Activated CD4-positive, alpha-beta T cell treated with anti-CD3 and anti-CD28 coated beads, Interleukin-2, amount 50 U/mL, for 4 hours (primary cell): ENCODE measurements at places on chromosomes 6 and 20.
A peak's percentile ranks its signal among the peaks of the same experiment; 100 is the strongest.

DNA sequence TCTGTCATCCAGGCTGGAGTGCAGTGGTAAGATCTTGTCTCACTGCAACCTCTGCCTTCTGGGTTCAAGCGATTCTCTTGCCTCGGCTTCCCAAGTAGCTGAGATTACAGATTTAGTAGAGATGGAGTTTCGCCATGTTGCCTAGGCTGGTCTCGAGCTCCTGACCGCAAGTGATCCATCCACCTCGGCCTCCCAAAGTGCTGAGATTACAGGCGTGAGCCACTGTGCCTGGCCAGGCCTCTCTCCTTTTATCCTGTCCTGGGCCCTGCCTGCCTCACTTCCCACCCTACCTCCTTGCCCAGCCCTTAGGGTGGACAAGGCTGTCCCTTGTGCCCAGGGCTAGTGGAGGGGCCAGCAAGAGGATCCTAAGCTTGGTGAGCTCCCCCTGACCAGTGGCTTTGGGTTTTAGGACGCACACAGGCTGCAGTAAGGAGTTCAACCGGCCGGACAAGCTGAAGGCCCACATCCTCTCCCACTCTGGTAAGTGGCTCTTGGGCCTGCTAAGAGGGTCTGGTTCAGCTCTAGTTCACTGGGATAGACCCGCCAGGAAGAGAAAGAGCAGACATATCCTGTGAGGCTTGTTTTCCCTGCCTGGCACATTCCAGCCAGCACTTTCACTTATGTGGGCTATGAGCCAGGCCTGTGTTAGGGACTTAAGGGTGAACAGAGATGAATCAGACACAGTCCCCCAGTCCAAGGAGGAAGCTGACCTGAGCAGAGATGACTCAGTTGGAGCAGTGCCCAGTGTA, 21.9 kb upstream of the CHMP4B start:
- no peak for DNase-seq

DNA sequence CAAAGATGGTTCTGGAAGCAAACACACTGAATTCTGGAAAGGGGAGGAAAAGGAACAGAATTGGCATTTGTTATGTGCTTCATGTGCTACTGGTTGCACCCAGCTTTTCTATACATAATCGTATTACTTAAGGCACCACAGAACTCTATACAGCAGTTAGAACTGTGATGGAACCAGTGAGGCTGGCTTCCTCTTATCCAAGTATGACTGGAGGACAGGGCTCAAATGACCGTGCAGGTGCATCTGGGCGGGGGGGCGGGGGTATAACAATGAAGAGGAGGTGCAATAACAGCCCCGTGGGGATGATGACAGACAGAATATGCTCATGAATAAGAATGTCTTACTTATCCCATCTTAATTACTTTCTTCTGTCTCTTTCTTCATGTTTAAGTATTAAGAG, 144.2 kb downstream of the BTBD9 start:
- no peak for DNase-seq

DNA sequence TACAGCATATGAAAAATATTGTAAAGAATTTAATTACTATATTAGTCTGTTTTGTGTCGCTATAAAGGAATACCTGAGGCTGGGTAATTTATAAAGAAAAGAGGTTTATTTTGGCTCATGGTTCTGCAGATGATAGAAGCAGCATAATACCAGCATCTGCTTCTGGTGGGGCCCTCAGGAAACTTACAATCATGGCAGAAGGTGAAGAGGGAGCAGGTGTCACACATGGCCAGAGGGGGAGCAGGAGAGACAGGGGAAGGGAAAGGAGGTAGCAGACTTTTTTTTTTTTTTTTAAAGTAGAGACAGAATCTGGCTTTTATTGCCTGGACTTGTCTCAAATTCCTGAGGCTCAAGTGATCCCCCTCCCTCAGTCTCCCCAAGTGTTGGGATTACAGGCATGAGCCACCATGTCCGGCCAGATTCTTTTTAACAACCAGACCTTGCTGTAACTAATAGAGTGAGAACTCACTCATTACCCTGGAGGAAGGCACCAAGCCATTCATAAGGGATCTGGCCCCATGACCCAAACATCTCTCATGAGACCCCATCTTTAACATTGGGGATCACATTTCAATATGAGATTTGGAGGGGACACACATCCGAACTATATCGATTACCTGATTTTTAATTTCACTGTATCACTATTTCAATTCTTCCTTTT, 64.6 kb downstream of the MAN1A1 start:
- DNase-seq: no peak

- DNase-seq: no peak
These were observed 553.8 kb upstream of the PTCHD4 start for GRCh38 chr6:48664826-48665225.

GRCh38 chr6:44614396-44614795, 226.9 kb downstream of the CDC5L start:
- no peak for DNase-seq

DNA sequence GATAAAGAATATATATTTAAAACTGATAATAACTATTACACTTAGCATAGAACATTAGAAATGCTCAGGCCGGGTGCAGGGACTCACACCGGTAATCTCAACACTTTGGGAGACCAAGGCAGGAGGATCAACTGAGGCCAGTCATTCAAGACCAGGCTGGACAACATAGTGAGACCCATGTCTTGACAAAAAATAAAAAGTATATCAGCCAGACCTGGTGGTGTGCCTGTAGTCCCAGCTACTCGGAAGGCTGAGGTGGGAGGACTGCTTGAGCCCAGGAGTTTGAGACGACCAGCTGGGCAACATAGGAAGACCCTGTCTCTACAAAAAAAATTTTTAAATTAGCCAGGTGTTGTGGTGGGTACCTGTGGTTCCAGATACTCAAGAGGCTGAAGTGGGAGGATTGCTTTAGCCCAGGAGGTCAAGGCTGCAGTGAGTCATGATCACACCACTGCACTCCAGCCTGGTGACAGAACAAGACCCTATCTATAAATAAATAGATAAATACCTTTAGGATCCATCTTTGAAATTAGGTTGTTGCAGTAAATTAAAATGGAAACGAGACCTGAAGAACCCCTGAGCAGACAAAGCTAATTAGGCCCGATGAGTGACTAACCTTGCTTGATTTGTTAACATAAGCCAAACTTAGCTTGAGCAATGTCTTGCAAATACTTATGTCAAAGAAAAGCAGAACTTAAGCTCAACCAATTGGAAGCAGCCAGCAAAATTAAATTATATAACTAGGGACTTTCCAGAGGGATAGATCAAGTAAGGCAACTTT, 75.8 kb upstream of the E2F3 start:
- no peak for DNase-seq

GRCh38 chr6:33633084-33633461, 12.0 kb downstream of the ITPR3 start:
- DNase-seq: no peak

DNA sequence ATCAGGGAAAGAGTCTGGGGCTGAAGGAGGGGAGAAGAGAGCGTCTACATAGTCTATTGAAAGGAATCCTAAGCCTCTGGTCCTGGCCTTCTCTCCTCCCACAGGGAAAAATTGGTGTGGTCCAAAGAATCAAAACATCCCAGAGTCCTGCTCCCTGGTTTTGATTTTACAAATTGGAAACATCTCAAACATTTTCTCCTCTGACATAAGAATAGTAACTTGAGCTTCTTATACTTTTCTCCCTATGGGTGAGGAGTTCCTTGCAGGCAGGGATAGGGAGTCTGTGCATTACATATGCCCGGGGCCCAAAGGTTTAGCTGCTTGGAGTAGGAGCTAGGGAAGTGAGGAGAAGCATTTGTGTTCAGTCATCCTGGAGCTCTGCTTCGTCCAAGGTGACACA, 120.0 kb upstream of the GGTLC1 start:
- no peak for DNase-seq

DNA sequence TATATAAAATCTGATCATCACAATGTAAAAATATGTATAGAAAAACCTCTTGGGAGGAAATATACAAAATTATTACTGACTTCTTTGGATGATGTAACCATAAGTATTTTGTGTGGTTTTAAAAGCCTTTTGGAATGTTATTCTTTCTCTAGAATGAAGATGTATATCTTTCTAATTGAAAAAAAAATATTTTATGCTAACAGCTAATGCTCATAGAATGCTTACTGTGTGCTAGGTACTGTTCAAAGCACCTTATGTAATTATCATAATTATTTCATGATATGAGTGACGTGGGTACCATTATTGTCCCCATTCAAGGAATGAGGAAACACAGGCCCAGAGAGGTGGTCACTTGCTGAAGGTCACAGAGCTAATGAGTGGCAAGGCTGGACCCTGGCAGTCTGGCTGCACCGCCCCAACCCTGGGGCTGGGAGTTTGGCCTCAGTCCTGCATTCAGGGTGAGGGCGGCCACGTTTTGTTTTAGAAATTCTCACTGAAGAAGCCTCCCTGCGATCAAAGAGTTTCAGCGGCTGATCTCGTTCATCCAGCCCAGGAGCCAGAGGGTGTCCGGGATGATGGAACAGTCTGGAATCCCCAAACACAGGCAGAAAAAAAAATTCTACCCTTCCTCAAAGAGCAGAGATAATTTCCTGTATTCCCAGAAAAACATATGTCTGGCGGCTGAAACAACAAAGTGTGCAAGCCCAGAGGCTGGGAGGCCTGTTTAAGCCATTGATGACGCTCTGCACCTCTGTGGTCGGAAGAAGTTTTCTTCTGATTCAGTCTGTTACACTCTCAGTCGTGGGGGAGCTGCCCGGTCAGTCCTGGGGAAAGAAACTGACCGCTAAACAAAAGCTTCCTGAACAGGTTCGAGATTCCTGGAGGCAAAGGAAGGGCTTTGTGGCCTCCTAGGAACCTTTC, 37.3 kb downstream of the TFEB start:
- no peak for DNase-seq

- no peak for DNase-seq
These were observed 7.8 kb downstream of the NFYA start for GRCh38 chr6:41080621-41081020.

GRCh38 chr6:147204060-147204785, at the start of gene STXBP5:
STXBP5 (plus strand) TSS chr6:147204417; CDS start chr6:147204533, 116 bp downstream.
- peak; percentile 23 for DNase-seq

DNA sequence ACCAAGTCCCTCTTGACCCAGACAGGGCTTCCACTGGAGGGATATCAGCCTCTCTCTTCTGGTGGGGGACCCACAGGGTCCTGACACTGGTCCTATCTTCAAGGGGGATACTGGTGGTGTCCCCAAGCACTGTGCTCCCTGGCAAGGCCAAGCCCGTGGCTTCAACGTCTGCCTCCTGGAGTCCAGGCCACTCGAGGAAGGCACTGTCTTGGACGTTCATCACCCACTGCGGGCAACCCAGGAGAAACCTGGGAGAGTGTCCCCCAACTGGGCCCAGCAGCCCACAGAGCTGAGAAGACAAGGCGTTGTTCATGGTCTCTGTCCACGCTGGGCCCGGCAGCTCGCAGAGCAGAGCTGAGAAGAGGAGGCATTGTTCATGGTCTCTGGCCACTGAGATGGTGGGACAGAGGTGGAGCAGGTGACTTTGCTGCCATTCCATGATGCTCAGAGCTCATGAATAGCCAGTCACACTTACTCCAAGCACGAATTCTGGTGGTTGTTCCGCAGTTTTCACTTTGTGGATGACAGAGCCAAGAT, 37.5 kb upstream of the FRMD1 start:
- no peak for DNase-seq

GRCh38 chr6:43405354-43405753, 22.0 kb upstream of the ABCC10 start:
- DNase-seq: no peak

DNA sequence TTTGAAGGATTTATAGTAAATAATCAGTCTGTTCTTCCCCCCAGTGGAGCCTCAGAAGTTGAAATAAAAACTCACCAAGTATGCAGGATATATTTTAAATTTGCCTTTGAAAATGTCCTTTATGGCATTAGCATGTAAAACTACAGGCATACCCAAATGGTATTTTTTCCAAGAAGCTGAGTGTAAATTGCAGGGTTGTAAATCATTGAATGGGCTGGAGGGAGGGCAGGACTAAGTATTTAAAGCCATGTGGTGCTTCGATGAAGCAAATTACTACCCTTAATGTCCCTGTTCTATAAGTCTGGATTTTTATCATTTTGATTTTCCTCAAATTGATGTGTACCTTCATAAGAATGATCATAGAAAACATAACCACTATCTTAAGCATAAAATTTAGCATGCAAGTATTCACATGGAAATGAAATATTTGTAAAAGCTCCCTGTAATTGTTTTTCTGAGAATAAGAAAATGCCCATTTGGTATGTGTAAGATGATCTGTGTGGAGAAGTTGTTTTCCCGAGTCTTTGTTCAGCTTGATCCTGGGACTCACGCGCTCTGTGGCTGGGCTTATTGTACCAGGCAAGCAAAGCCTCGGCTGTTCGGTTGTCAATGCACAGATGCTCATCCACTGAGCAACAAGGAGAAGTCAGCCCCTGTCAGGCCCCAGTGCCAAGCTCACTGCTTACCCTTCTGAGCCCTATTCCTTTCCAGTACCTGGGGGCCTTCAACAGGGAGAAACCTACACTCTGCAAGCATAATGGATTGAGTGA, 66.7 kb downstream of the CD164 start:
- no peak for DNase-seq

DNA sequence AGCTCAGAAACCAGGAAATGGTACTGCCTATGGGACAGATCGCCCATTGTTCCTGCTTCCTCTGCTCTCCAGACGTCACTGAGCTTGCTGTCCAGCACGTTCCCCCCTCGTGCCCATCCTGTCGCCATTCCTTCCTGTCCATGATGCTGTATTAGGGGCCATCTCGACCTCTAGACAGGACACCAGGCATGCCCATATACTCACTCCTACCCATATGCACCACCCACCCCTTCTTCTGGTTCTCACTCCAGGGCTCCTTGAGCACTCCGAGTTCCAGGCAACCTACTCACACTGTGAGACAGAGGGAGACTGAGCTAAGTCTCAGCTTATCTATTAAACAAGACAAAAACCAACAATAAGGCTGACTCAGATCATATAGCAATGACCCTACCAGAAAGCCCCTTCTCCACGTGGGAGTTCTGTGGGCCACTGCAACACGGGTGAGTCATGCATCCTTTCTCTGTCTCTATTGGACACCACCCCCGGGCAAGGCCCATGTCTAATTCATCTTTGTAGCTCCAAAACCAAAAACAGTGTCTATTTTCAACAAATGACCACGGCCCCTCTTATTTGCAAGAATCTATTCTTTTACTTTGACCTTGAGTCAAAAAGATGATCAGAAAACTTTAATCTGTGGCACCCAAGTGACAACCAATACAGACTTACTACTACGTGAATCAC, 65.7 kb downstream of the PSMG4 start:
- no peak for DNase-seq

DNA sequence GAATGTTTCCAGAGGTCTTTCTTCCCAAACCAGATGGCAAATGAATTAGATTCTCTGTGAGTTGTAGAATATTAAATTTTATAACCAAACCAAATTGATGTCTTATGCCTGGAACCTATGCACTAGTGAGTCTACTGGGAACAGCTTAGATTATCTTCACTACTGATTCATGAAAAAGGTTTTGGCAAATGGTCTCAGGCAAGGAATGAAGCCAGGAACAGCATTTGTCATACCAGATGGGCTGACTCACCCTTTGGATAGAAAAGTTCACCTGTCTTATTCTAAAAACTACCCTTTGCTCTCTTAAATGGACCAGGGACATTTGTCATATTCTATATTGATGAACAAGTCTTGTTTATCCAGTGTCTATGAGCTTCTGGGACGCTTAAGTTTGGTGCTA, 135.4 kb upstream of the ECI2 start:
- DNase-seq: no peak
